ENCODE measurements at places on chromosomes 1 and 21.
A peak's percentile ranks its signal among the peaks of the same experiment; 100 is the strongest.

DNA sequence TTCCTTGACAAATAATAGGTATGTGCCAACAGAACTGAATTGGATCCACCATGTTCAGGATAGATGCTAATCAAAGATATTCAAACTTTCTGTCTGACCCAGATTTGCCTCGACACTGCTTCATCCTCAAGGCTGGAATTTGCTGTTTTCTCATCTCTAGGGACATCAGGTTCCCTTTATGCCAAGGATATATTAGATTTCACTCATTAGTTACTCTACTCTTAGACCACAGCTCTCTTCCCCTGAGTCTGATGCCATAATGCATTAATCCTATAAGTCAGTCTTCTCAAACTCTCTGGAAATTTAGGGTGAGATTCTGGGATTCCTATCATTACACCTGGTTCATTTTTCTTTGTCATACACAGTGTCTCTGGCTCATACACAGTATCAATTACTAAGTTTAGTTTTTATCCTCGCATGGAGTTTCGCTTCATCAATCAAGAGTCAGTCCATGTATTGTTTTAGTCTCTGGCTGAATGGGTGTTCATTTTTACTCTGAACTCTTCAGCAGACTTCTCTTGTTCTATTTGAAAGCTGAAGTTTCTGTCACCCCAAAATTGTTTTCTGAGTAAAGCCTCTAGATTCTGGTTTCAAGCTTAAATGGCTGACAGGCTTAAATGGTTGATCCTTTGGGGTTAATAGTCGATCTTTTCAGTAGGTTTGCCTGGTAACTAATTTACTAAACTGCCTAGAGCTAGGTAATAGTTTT lies 9.3 kb upstream of the DCAF6 start:
- no peak for DNase-seq

- DNase-seq = no peak
Observed at GRCh38 chr21:19781881-19782652, 1216.1 kb upstream of the NCAM2 start.

- DNase-seq = no peak
Observed at GRCh38 chr1:162535501-162535900, 26.0 kb upstream of the UAP1 start.

DNA sequence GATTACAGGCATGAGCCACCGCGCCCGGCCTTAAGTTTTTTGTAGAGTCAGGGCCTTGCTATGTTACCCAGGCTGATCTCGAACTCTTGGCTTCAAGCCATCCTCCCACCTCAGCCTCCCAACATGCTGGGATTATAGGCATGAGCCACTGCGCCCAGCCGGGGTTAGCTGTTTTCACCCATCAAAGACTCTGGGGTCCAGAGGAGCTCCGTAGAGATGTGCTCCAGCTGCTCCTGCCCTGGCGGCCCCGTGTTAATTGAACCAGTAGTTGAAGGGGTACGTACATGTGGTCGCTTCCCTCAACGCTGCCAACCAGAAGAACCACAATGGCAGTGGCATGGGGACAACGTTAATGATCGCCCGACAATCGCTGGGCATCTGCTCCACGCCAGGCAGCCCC lies 72.0 kb downstream of the NPHP4 start:
- no peak for DNase-seq

GRCh38 chr1:71785000-71785399 lies 497.3 kb downstream of the NEGR1 start:
- DNase-seq = no peak

GRCh38 chr21:36980280-36981048 lies 14.0 kb upstream of the HLCS start:
- no peak for DNase-seq

GRCh38 chr1:221165839-221166500 lies 286.7 kb downstream of the HLX start:
- DNase-seq = no peak

DNA sequence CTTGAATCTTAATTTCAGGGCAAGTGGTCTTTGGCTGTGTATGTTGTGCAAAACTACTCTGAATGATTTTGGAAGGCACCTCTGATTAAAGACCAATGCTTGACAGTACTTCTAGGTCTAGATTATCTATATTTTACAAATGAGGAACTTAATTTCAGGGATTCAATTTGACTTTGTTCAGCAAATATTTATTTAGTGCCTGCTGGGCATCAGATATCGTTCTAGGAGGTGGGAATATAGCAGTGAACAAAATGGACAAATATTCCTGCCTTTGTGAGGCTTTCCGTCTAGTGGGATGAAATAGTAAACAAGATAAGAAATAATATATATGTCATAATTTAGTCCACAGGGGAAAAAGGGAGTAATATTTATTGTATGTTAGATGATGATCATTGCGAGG lies 4.7 kb downstream of the ZNF326 start:
- no peak for DNase-seq

DNA sequence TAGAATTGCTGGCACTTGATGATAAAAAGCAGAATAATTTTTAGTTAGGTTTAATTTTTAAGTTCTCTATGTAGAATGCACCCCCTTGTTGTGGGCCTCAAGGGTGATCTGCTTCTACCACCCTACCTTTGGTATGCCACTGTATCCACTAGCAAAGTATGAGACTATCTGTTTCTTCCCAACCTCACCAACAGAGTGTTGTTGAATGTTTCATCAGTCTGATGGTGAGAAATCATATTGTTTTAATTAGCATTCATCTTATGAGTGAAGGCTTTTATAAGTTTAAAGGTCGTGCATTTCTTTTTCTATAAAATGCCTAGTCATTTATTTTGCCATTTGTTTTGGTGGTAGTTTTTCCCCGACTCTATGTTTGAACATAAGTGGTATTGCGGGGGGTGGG lies 141.0 kb downstream of the MAGI3 start:
- no peak for DNase-seq

DNA sequence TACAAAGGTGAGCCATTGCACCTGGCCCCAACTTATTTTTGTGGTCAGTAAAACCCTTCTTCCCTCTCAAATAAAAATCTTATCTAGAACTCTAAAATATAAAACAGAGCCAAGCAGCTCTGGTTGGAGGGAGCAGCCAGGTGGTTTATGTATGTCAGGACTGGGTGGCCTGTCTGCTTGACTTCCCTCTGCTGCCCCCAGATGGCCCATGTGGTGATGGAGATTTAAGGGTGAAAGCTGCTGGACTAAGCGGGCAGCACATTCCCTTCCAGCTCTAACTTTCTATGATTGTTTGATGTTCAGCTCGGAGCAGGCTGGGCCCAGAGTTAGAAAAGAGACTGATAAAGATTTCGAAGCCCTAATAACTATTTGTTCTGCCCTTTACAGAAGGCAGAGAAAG lies 11.9 kb upstream of the PAQR6 start:
- DNase-seq = peak; percentile 59

- no peak for DNase-seq
Observed at GRCh38 chr1:151986501-151987190, 7.0 kb downstream of the S100A10 start.

DNA sequence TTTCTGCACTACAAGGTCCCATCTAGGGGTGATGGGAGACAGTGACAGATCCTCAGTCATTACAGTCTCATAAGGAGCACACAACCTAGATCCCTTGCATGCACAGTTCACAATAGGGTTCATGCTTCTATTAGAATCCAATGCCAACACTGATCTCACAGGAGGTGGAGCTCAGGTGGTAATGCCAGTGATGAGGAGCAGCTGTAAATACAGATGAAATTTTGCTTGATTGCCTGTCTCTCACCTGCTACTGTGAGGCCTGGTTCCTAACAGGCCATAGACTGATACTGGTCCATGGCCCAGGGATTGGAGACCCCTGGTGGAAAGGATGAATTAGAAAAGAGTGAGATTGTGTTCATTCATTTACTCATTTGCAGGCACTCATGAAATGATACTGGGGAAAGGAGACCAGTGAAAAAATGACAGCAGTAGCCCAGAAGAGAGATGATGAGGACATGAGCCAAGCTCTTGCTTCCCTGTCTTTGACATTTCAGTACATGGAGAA lies 251.6 kb upstream of the DUSP10 start:
- DNase-seq = no peak

GRCh38 chr1:13769212-13769611 lies 69.2 kb downstream of the PRDM2 start:
- no peak for DNase-seq

DNA sequence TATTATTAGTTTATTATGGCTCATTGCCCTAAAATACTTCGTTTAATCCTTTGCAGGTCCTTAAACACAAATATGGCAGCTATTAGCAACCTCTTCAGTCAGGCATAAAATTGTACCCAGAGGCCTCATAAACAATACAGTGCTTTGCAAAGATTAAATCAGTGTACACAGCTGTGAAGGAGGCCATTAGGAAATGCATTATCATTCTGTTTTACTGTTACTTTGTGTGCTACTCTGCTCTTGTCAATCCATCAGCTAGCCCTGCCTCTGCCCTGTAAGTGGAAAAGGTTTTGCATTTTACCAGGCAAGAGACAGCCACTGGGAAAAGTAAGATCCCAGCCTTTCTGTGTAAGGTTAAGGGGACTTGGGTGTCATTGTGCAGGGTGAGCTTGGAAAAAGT lies 415.7 kb upstream of the DAB1 start:
- DNase-seq = no peak

- DNase-seq = no peak
Observed at GRCh38 chr1:165324050-165324449, 32.5 kb downstream of the LMX1A start.

- peak; percentile 82 for DNase-seq
Observed at GRCh38 chr1:225508538-225509375, 80.9 kb upstream of the LBR start.

DNA sequence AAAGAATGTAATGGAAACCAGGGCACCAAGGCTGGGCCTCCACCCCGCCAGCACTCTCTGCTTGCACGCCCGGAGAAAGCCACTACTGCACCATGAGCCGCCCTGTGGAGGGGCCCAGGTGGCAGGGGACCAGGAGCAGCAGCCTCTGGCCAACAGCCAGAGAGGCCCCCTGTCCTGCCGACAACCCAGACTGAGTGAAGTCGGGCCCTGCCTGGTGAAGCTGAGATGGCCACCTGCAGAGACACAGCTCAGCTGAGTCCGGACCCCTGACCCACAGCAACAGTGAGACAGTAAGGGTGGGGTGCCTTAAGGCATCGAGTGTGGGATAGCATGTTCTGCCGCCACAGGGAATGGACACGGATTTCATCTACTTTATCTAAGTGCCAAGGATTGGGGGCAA lies 28.9 kb downstream of the WDR4 start:
- no peak for DNase-seq

- no peak for DNase-seq
Observed at GRCh38 chr21:42665484-42665883, 12.1 kb downstream of the PDE9A start.

DNA sequence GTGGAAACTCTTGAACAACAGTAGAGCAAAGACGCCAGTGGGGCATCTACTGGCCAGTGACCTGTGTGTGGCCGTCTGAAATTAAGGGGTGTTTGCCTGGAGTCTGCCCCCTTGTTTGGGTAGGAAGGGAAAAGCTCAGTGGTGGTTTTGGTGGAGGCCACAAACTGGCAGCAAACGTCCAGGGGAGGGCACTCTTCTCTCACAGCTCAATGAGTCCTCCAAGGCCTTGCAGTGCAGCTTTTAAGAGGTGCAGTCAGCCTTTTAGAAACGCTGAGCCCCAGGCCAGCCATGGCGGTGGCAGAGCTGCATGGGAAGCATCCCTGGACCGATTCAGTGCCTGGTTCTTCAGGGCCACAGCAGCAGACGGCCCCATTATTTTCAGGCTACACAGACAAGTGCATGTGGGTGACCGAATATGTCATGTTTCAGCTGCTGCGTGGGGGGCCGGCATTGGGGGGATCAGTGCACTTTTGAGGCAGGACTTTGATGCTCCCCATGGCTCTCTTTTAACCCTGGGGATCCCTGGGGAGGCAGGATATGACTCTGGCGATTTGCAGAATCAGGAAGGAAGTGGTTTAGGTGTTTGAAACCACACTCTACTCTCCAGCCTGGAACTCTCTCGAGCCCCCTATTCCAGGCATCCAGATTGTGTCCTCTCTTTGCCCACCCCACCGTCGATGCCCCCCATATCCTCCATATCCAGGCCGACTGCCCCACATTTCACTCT lies 414.0 kb downstream of the PRDM2 start:
- peak; percentile 83 for DNase-seq

- no peak for DNase-seq
Observed at GRCh38 chr1:21414015-21414414, 25.9 kb upstream of the NBPF3 start.

- no peak for DNase-seq
Observed at GRCh38 chr1:175725684-175726083, 17.7 kb downstream of the TNR start.

DNA sequence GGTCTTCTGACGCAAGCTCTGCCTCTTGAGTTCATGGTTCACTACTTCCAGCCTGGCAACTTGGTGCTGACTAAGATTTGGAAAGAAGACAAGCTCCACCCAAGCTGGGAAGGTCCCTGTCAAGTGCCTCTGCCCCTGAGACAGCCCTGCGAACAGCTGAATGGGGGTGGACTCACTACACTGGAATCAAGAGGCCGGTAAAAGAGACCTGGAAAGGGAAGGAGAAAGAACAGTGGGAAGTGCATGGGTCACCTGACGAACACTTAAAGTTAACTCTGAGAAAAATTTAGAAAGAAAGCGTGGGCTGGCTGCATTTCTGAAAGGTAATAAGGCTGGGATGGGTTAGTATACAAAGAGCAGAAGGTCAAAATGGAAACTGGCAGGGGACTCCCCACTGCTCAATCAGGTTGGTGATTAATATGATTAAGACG lies 26.1 kb upstream of the ZNF496 start:
- DNase-seq = no peak

DNA sequence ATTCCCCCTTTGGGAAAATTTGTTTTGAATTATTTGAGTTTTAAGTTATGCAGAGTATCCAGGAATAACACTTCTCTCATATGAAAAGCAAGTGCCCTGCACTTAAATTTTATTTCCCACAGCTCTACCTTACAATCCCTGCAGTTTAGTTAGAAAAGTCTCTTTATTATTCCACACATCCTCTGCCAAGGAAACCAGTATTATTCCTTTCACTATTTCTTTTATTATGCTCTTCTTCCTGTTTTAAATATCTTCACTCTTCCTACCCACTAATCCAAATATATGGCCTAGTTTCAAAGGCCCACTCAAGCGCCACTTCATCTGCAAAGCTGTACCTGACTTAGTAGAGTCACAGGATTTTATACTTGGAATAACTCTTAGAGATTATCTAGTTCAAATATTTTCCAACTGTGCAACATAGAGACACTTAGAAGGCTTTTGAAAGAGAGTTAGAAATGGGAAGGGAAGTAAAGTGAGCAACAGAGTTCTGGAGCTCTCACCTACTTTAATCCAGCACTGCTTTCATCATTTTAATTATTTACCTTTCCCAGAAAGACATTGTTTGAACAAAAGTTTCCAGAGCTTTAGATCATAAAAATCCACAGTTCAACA lies 97.2 kb upstream of the LYPLAL1 start:
- DNase-seq = no peak

DNA sequence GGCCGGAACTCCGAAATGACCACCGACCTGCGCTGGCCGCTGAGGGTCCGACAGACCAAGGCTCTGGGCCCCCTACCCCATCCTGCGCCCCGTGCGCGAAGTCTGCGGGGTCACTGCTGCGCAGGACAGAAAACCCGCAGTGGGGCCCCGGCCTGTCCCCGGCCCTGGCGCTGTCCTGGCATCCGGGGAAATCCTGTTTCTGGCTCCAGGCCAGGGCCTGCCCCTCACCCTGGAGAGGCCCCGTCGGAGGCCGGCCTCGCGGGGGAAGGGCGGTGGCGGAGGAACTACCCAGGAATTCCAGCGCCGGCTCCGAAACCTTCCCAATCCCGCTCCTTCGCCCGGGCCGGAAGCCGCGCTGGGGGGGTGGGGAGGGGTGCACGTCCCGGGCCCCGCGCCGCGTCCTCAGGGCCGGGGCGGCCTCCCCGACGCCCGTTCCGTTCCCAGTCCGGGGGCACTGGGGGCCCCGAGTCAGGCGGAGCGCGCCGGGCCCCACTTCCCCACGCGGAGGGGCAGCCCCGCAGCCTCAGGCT lies 77.0 kb downstream of the MORN1 start:
- no peak for DNase-seq

- DNase-seq = no peak
Observed at GRCh38 chr1:119799599-119800177, 11.6 kb downstream of the REG4 start.
